ENCODE measurements at places on chromosomes 4 and X.

- no peak for DNase-seq
These were observed 1.2 kb downstream of the MSN start for GRCh38 chrX:65668377-65669310.

DNA sequence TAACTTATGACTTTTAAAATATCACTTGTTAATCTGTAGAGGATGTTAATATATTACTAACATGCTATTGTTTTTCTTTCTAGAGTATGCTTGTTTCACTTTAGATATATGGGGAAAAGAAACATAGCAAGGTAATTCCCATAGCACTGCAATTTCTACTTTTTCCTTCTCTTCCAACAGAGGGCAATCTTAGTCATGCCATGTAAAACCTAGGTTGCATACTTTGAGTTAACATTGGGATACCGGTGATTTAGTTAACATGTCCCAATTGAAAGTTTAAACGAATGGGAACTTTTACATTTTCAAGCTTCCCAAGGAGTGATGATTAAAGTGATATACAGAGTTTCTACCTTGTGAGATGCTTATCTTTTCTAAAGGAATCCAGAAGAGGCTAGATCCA, 89.4 kb upstream of the IL13RA1 start:
- DNase-seq, result no peak

DNA sequence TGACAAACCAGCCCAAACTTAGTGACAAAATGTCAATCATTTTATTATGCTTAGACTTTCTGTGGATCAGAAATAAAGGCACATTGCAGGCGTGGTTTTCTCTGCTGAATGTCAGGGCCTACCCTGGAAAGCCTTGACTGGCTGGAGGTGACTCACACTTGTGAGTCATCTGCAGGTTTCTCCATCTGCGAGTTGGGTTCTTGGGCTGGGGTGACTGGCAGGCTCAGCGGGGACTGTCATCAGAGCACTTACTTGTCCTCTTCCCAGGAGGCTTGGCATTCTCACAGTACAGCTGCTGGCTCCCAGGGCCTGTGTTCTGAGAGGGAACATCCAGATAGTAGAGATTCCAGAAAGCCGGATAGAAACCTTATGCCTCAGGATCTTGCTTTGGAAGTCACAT, 153.8 kb upstream of the AGA start:
- DNase-seq, result no peak

- DNase-seq, result no peak
These were observed 108.0 kb downstream of the ANAPC4 start for GRCh38 chr4:25485104-25485503.

- DNase-seq, result no peak
These were observed 46.8 kb upstream of the NDST3 start for GRCh38 chr4:117987464-117987863.

DNA sequence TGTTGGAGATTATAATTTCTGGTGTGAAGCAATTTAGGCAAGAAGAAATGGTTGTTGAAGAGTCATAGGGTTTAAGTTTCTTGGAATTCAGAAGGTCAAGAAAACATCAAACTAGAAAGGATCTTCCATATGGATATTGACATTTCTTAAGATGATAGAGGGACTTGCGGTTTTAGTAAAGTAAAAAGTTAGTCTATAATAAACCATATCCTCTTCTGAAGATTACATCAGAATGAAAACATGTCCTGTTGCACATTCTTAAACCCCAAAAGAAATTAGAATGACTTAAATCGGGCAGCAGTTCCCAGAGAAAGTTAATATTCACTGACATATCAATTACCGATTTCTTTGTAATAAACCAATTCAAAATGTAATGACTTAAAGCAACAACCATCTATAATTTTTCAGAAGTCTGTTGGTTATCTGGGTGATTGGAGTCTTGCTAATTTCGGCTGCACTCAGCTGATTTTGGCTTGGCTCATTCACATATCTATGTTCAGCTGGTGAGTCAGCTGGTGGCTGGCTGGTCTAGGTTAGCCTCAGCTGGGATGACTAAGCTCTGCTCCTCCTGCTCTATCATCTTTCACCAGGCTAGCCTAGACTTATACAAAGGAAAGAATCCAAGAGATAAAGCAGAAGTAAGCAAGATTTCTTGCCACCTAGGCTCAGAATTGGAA, 24.4 kb upstream of the DYNLT3 start:
- no peak for DNase-seq

GRCh38 chr4:27020203-27020602, 159.6 kb downstream of the STIM2 start:
- no peak for DNase-seq

- no peak for DNase-seq
These were observed 113.5 kb downstream of the RPA4 start for GRCh38 chrX:96997196-96997595.

GRCh38 chr4:94491322-94491721, 39.6 kb downstream of the PDLIM5 start:
- no peak for DNase-seq

- no peak for DNase-seq
These were observed 1287.7 kb downstream of the FAM133A start for GRCh38 chrX:94961730-94962129.

- no peak for DNase-seq
These were observed 18.9 kb downstream of the ASMTL start for GRCh38 chrX:1433646-1434357.

DNA sequence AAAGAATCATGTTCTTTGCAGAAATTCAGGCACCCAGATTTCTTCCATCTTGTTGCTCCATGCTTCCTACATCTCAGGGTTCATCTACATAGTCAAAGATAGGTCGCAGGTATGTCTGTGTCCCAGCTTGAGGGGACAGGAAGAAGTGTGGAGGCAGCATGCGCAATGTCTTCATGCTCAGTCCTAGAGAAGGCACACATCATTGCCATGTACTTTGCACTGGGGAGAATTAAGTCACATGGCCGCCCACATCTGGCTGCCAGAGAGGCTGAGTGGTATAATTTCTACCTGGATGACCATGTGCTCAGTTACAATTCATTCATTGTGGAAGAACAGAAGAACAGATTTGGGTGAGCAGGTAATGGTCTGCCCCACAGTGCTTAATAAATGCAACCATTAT, 54.1 kb downstream of the GAB1 start:
- DNase-seq, result no peak

DNA sequence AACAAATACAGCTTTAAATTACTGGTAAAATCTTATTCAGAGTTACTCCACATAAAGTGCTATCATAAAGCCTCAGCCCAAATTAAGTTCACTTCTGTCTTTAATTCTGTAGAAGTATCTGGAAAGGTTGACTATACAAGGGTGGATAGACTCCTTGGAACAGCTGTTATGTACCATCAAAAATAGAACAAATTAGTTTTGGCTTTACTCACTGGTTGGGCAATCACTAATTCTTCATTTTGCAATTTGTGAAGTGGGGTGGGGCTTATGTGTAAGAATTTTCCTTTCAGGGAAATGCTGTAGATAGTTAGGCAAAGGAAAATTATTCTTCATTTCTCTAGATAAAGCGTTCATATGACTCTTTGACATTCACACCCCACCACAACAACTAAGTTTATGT, 7.8 kb downstream of the DIAPH2 start:
- DNase-seq, result no peak

DNA sequence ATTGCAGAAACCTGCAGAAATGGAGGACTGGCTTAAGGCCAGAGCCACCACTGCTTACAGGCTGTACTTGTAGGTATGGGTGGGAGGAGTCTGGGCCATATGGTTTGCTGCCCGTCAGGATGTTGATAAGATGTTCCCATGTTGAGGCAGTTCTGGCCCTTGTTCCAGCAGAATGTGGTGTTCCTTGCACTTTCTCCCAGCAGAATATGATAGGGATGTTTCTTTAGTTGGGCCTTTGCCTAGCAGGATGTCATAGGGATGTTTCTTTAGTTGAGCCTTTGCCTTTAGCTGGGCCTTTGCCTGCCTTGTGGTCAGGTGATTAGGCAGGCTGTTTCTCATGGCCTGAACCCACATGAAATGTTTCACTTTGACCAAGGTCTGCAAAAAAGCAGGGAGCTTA, 139.1 kb upstream of the PAQR3 start:
- DNase-seq, result no peak

GRCh38 chr4:76012388-76012801, 5.1 kb upstream of the CXCL9 start:
- DNase-seq, result no peak

DNA sequence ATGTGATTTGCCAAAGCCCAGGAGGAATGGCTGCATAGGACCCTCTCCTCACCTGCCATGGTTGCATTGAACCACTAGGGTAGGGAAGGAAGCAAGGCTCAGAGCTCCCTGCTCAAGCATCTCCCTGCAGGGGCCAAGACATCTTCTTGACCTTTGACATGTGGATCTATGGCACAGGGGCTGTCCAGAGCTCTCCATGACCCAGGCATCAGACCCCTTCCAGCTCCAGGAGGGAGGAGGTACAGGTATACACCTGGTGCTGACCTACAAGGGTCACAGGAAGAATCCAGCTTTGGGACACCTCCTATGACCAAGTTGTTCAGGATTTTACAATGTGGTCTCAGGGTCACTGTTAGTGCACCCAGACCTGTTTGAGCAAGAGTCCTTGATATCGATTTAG, 23.2 kb upstream of the ASMTL start:
- no peak for DNase-seq

DNA sequence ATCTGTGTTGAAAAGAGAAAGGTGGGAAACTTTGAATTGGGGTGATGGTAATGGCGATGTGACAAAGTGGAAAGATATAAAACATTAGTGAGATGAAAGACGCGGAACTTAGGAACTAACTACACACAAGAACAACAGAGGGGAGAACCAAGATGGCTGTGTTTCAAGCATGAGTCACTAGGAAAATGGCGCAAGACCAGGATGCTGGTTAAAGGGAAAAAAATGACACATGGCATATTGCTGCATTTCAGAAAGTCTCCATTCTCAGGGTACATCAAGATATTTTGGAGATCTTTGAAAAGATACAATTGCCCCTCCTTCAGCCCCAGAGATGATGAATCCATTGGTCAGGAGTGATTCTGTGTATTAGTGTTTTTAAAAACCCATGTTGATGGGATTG, 164.4 kb downstream of the FBXO8 start:
- no peak for DNase-seq

DNA sequence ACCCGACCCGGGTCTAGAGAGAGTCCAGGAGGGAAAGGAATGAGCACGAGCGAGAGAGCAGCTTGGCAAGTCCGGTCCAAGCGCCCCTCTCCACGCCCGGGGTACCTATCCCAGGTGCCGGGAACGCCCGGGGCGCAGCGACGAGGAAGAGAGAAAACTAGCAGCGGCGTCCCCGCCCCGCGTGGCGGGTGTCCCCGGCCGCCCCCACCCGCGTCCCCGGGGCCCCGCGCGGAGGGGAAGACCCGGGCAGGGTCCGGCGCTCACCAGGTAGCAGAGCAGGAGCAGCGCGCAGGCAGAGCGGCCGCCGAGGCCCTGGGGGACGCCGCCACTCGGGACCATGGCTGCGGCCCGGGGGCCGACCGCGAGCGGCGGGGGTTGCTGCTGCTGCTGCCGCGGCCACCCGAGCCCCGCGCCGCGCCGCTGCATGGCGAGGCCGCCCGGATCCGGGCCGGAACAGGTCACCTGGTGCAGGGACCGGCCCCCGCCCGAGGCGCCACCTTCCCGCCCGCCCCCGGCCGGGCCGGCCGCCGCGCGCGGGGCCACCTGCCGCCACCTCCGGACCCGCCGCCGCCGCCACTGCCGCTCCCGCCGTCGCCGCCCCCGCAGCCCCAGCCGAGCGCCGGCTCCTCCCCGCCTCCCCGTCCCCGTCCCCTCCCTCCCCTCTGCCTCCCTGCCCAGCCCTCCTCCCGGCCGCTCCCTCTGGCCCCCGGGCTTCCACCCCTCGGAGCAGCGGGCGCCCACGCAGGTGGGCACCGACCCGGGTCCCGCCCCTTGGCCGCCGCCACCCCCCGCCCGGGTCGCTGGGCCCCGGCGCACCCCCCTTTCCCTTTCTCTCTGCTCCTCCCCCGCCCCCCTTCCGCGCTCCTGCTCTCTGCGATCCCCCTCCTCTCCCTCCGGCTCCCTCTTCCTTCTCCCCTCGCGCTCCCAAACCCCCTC, at the start of gene SEL1L3:
SEL1L3 (minus strand) TSS at position 578 of the 936 bp plus-strand sequence; CDS start at position 426, 152 bp downstream.
- DNase-seq, result peak; percentile 42

- DNase-seq, result no peak
These were observed 252.6 kb downstream of the ANTXR2 start for GRCh38 chr4:79820427-79820826.

DNA sequence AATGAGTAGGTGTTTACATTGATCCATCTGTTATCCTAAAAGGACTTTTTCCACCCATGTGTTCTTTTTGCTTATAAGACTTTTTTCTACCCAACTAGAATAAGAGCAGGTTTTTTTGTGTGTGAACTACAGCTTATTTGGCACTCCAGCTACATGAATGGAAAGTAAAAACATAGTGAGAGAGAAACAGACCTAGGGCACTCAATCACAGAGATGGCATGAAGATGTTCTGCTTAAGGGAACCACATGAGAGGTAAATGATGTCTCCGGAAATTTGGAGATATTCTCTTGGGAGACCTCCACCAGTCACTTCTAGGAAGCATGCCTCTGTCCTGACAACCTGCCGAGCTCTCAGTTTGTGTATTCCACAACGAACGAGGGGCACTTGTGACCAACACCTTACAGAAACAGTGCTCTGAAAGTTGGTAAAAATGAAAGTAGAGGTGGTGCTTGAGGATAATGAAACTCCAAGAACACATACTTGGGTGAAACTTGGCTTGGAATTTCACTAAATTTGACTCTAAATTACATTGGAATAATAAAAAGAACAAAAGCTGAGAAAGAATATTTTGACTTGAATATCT, 788.4 kb upstream of the GALNTL6 start:
- DNase-seq, result no peak
